ENCODE measurements at places on chromosomes 16 and 17. TPM values are rescaled to one million over a fixed set of nuclear protein-coding genes. Genes with fewer than 3 reads are reported as not detected.

DNA sequence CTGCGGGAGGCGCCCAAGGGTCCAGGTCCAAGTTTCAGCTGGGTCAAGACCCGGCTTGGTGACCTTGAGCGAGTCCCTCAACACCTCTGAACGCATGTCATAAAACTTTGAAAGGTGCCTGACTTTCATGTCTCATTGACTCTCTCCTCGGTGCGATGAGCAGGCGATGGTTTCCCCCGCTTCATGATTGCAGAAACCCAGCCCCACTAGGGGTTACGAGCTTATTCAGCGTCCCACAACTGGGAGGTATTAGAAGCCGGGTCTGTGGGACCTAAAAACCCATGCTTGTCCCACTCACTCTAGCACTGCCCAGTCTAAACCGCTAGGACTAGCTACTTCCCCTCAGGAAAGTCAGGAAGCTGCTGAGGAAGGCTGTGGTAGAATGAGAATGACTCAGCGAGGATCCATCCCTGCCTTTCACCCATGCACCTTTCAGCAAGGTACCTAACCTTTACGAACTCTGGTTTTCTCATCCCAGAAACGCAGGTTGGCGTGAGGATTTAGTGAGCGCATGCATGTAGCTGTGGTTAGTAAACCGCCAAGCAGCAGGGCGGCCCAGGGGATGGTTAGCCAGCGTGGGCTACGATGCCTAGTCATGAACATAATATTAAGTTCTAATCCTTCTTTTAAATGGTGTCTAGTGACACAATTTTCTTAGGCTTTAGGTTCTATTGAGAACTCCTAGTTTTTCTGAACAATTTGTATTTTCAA lies 26.2 kb upstream of the RFFL start:
- peak overlapping the region; percentile 66 for H3K4me3 ChIP-seq
- no peaks in the 10 kb centered on the region for H3K27me3 ChIP-seq
- peaks cover 30% of the 10 kb centered on the region for H3K4me1 ChIP-seq

GRCh38 chr16:66605979-66606751 lies 1.7 kb downstream of the CMTM3 start:
- H3K4me1 ChIP-seq, result peaks cover 37% of the 10 kb centered on the region
- H3K4me3 ChIP-seq, result peak overlapping the region; percentile 70
- peak overlapping the region; percentile 52 for H3K27ac ChIP-seq
- DNase-seq, result no peak
- H3K36me3 ChIP-seq, result peaks cover 9% of the 10 kb centered on the region

GRCh38 chr17:1362065-1362848 lies 37.8 kb downstream of the YWHAE start:
- H3K4me1 ChIP-seq, result peaks cover 55% of the 10 kb centered on the region
- H3K36me3 ChIP-seq, result peaks cover 12% of the 10 kb centered on the region
- no peak for DNase-seq
- H3K27me3 ChIP-seq, result no peaks in the 10 kb centered on the region
- peak overlapping the region; percentile 65 for H3K27ac ChIP-seq

DNA sequence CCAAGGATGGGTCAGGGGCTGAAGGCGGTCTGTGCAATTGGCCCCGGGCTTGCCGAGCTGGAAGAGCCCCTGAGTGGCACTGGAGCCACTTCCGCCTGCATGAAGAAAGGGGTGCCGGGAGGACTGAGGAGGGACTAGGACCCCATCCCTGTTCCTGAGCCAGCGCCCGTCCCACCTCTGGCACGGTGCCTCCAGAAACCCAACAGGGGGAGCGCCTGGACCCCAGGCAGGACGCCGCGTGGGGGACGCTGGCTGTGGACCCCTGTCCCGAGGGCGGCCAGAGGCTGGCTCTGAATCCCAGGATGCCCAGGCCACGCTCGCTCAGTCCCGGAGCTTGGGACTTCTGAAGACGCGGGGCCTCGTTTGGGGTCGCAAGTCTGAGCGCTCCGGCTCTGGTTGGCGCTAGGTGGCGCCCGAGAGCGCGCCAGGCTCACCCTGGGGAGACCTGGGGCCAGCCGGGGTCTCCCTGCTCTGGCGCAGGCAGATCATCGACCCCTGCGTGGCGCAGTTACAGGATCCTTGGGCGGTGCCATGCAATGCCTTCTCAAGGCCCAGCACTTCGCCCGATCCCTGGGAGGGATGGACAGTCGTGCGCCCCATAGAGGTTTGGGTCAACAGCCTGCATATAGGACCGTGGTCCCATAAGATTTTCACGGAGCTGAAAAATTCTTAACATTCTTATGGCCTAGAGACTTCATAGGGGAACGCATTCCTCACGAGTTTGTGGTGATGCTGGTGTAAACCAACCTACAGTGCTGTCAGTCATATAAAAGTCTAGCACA lies 58.5 kb upstream of the CREBBP start:
- H3K4me1 ChIP-seq, result peaks cover 17% of the 10 kb centered on the region
- no peak for DNase-seq
- no peaks in the 10 kb centered on the region for H3K27me3 ChIP-seq
- H3K4me3 ChIP-seq, result peak overlapping the region; percentile 19

DNA sequence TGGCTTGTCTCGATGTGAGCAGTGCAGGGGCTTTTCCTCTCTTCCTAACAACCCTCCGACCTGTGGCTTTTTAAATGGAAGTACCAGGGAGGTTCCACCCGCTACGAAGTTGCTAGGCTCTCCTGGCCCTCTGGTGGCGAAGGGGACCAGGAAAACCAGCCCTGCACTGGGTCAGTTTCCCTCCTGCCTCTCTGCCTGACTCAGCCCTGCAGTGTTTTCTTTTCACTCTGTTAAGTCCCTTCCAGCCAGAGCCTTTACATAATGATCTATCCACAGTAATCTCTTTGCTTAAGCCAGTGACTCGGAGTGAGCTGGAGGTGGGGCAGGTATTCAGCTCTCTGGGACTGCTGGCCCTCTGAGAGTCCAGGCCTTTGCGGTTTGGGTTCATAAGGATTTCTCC lies 331.3 kb upstream of the EEF2KMT start:
- H3K27ac ChIP-seq, result no peak overlapping the region
- no peaks in the 10 kb centered on the region for H3K36me3 ChIP-seq
- H3K27me3 ChIP-seq, result no peaks in the 10 kb centered on the region
- no peaks in the 10 kb centered on the region for H3K4me1 ChIP-seq

- peaks cover 13% of the 10 kb centered on the region for H3K36me3 ChIP-seq
- H3K27ac ChIP-seq, result no peak overlapping the region
- no peak for DNase-seq
- peaks cover 5% of the 10 kb centered on the region for H3K4me1 ChIP-seq
Measured at GRCh38 chr16:66886321-66886720, 6.0 kb downstream of the PDP2 start.

DNA sequence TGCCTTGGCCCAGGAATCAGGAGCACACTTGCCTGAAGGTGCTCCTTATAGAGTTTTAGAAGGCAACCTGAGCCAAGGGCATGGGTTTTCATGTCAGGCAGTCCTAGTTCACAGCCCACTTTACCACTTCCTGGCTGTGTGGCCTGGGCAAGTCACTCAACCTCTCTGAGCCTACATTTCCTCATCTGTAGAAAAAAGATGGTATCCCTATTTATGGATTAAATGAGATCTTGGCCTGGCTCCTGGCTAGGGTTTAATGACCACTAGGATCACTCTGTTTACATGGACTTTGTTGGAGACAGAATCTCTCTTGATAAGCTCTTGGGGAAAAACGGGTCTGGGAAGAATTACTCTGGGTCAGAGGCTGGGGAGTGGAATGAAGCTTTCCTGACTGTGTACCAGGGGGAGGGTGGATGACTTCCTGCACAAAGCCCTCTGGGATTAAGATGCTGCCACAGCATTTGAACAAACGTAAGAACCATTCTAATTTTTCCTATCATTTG lies 2.3 kb downstream of the MT2A start:
- peak overlapping the region; percentile 76 for H3K4me3 ChIP-seq
- no peaks in the 10 kb centered on the region for H3K36me3 ChIP-seq
- H3K27ac ChIP-seq, result peak overlapping the region; percentile 98

DNA sequence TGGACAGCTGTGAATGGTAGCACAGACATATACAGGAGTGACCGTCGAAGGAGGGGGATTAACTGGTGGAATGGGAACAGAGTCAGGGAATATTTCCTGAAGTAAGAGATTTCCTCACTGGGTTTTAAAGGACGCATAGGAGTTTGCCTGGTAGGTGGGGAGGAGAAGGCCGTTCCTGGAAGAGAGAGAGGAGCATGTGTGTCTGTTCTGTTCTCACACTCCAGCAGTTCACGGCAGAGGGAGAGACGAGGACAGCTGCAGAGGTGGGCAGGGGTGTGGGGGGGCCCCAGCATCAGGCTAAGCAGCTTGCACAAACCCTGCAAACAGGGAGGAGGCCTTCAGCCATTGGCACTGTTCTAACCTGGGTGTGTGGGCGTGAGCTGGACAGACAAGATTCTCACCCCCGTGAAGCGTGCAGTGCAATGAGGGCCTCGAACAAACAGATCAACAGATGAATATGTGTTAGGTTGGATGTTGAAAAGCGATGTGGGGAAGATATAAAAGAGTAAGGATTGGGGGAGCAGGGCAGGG lies 85.3 kb upstream of the GSE1 start:
- peaks cover 2% of the 10 kb centered on the region for H3K27me3 ChIP-seq
- H3K4me1 ChIP-seq, result peaks cover 32% of the 10 kb centered on the region
- no peak overlapping the region for H3K27ac ChIP-seq
- no peak overlapping the region for H3K4me3 ChIP-seq
- H3K36me3 ChIP-seq, result no peaks in the 10 kb centered on the region
- DNase-seq, result no peak

Gene MOSMO
- 9.7 TPM for total RNA-seq

- DNase-seq, result no peak
- H3K27ac ChIP-seq, result no peak overlapping the region
- peaks cover 6% of the 10 kb centered on the region for H3K27me3 ChIP-seq
Measured at GRCh38 chr16:73846007-73846330, 450.6 kb upstream of the PSMD7 start.

GRCh38 chr16:21260870-21261791 lies 17.0 kb downstream of the CRYM start:
- no peak for DNase-seq
- no peaks in the 10 kb centered on the region for H3K36me3 ChIP-seq
- H3K27me3 ChIP-seq, result peaks cover 7% of the 10 kb centered on the region
- no peak overlapping the region for H3K4me3 ChIP-seq
- H3K4me1 ChIP-seq, result peaks cover 12% of the 10 kb centered on the region
- H3K27ac ChIP-seq, result no peak overlapping the region

Gene GDE1
- 76.2 TPM for total RNA-seq

DNA sequence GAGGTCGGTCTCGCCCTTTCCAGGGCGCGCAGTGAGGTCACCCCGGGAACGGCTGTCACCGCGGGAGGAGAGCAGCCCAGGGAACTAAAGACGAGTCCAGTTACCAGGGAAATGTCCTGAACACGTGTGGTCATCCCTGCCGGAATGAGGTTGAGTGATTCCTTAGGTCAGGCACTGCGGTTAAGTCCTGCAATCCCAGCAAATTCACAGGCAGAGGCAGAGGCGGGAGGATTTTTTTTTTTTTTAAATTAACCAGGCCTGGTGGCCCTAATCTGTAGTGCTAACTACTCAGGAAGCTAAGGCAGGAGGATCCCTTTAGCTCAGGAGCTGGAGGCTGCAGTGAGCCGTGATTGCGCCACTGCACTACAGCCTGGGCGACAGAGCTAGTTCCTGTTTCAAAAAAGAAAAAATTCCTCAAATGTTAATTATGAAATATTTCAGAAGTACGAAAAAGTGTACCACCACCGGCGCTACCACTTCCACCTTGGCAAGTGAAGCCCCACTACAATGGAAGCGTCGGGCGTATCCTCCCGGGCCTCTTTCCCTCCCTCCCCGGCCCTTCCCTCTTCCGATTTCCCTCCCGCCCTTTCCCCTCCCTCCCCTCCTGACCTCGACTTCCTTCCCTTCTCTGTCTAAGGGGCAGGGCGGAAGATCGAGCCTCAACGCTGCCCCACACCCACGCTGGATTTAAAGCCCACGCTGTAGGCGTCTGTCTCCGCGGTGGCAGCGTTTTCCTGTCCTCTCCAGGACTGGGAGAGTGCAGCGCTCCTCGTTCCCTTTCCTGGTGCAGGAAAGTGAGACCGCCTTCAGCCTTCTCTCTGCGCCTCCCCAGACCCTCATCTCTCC lies 27.3 kb downstream of the SLFN11 start:
- DNase-seq, result no peak
- H3K4me1 ChIP-seq, result peaks cover 12% of the 10 kb centered on the region
- H3K27ac ChIP-seq, result no peak overlapping the region
- peaks cover 9% of the 10 kb centered on the region for H3K36me3 ChIP-seq
- peak overlapping the region; percentile 69 for H3K4me3 ChIP-seq
- H3K27me3 ChIP-seq, result peaks cover 36% of the 10 kb centered on the region

DNA sequence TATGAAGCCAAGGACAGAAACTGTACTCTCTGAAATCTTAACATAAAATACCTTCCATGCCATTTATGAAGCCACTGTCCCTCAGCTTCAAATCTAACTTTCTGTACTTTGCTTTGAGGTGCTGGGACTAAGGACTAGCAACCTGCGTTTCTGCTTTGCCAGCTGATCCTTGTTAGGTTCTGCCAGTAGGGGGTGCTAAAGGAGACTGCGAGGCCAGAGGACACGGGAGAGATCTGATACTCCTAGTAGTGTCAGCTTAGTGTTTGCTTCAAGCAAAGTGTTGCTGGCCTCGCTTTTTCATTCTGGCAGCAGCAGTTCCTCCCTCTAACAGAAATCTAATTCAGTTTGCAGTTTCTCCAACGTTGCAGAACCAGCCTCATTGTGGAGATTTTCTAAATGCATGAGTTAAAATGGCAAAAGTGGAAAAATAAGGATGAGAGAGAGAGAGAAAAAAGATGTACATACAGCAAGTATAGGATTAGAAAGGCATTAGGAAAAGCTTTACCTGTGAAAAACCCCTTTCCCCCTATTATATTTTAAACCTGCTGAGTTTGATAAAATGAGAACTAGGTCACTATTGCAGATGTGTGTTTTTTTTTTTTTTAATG lies 297.5 kb downstream of the CA10 start:
- no peaks in the 10 kb centered on the region for H3K4me1 ChIP-seq
- H3K4me3 ChIP-seq, result no peak overlapping the region
- peaks cover 19% of the 10 kb centered on the region for H3K27me3 ChIP-seq
- H3K36me3 ChIP-seq, result no peaks in the 10 kb centered on the region
- no peak overlapping the region for H3K27ac ChIP-seq
- no peak for DNase-seq

Gene CYBA
- 51.7 TPM for total RNA-seq

Data from chondrocyte (in vitro differentiated cells).